Endothelial cell (in vitro differentiated cells): ENCODE measurements at places on chromosomes 3 and 15.
A peak's percentile ranks its signal among the peaks of the same experiment; 100 is the strongest.

GRCh38 chr15:99917252-99917651 is 184.0 kb upstream of the LYSMD4 start:
- DNase-seq = no peak

GRCh38 chr15:70923311-70924080 is 30.9 kb downstream of the LRRC49 start:
- DNase-seq = no peak

DNA sequence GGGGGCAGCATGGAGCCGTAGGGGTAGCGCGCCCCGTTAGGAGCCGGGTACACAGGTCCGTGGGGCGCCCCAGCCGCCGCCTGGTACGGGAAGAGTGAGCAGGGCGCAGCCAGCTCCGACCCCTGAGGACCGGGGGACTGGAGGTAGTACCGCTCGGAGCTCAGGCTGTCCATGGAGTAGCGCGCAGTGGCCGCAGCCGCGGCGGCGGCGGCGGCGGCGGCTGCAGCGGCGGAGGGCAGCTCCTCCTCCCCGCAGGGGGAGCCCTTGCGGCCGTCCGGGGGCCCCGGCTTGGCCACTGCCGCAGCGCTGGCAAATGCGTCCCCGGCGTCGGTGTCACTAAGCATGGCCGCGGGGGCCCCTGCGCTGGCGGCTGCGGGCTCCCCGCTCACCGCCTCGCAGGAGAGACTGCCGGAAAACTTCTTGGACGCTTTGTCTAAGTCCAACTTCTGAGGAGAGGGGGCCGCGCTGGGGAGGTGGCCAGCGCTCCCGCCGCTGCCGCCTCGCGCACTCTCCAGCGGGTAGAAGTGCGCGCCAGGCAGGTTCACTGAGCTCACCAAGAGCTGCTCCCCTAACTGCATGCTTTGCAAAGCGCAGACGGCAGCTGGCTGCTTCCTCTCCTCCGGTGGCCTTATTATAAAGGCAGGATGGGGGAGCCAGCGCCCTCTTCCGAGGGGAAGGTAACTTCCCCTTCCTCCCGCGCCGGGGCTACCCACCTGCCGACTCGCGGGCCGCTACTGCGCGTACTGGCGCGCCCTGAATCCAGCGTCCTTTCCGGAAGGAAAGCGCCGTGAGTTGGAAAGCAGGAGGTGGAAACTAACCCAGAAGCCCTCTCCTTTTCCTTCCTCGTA is at the start of gene EOMES:
TSS of gene EOMES (minus strand) at position 607 of the 848 bp plus-strand sequence. CDS start at position 578, 29 bp downstream.
- DNase-seq = peak; percentile 68

DNA sequence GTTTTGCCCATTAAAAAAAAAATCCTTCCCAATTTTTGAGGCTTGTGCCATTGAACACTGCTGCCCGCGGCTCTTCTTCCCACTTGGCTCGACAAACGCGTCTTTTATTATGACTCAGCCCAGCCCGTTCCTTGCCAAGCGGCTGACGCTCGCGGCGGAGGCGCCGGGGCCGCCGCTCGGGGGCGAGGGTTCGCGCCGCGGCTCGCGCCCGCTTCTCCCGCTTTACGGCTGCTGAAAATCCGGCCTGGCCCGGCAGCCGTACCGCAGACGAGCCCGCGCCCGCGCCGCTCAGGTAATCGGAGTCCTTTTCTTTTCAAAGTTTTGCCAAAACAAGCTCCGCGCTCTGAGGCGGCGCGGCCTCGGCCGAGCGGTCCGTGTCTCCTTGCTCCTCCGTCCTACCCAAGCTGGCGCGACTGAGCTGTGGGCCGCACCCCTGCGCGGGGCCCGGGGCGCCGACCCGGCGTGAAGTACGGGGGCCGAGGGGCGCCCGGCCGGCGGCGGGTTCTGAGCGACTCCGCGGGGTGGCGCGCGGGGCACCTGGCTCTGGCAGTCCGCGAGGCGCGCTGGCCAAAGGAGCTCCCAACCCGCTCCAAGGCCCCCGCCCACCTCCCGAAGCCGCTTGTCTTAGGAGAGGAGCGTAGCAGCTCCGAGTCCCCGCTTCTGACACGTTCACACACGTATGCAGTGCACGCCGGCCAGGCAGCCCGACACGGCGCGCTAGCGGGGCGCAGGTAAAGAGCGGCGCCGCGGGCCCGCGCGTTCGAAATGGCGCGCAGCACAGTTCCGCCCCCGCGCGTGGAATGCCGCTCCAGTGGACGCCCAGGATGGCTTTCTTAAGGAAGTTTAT is 418.2 kb upstream of the NAALADL2 start:
- DNase-seq = peak; percentile 90

GRCh38 chr15:85568261-85568808 is 187.9 kb downstream of the AKAP13 start:
- no peak for DNase-seq

GRCh38 chr15:33243393-33243792 is 48.9 kb upstream of the FMN1 start:
- no peak for DNase-seq

- no peak for DNase-seq
Measured at GRCh38 chr15:63347074-63347857, 34.4 kb downstream of the CA12 start.
